ENCODE measurements at places on chromosomes 4 and X.
A peak's percentile ranks its signal among the peaks of the same experiment; 100 is the strongest.

DNA sequence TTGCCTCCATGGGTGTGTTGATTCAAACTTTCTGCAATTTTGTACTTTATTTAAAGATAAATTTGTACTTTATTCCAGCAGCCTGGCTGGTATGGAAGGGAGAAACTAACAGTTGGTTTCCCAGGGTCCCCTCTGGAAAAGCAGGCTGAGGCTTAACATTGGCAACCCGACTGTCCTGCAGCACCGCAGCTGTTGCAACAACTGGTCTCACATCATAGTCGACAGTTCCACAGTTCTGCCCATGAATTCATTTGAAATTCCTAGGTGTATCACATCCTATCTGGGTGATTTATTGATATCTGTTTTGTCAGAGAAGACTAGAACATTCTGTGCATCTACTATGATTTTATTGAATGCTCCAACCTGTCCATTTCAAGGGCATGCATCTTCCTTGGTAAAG is 98.8 kb upstream of the GATB start:
- no peak for DNase-seq

DNA sequence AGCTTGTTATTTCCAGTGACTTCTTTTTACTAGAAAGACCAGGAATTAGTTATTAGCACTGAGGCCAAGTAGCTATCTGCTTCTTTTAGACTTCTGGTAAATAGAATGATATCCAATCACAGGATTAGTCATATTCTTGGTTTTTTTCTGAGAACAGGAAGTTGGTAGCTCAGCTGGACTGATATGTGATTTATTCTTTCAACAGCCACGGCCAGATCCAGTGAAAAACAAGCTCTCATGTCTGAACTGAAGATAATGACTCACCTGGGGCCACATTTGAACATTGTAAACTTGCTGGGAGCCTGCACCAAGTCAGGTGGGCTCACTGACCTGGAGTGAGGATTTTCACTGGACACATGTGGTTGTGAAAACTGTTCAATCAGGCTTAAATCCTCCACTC is 48.6 kb downstream of the PDGFRA start:
- no peak for DNase-seq

- DNase-seq: peak; percentile 29
Measured at GRCh38 chr4:119626420-119626819, 2.2 kb downstream of the PDE5A start.

- DNase-seq: no peak
Measured at GRCh38 chrX:47145395-47146120, 537 bp downstream of the RBM10 start.

- no peak for DNase-seq
Measured at GRCh38 chr4:55127521-55127920, 2.1 kb upstream of the KDR start.

DNA sequence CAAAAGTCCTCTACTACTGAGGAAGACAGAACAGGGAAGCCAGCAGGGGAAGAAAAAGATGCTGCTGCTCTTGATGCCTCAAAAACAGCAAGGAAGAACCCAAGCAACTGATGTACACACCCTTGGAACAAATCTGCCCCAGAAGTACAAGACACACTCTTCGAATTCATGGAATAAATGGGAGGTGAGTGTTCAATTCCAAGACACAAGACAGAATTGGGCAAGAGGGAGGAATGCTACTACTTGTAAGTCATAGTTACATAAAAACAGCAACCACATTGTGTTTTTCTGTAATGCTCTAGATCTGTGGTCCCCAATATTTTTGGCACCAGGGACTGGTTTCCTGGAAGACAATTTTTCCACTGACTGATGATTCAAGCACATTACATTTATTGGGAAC is 58.0 kb upstream of the H2AZ1 start:
- no peak for DNase-seq

GRCh38 chr4:40378619-40379018 is 43.5 kb downstream of the CHRNA9 start:
- no peak for DNase-seq

- no peak for DNase-seq
Measured at GRCh38 chrX:2693113-2694002, 2.3 kb downstream of the CD99 start.

DNA sequence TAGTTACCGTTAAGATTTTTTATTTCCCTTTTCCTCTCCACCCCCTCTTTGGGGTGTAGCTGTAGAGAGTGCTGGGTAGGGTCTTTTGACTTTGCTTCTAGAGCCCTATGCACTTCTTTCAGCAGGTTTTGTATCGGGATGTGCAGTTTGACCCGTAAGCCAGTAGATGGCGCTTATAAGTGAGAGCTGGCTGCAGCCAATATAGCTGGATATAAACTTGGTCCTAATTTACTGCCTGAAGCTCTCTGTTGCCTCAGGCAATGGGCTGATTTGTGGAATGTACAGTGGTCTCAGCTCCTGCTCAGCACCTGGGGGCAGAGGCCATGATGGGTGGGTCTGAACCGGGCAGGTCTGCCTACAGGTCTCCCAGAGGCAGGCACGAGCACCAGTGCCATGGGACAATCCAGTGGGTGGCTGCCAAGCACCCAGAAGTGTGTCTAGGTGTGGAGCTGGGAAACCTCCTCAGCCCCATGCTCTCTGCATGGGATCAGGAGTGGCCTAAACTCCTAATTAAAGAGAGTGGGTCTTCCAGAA is 146.5 kb downstream of the SPANXN1 start:
- no peak for DNase-seq

DNA sequence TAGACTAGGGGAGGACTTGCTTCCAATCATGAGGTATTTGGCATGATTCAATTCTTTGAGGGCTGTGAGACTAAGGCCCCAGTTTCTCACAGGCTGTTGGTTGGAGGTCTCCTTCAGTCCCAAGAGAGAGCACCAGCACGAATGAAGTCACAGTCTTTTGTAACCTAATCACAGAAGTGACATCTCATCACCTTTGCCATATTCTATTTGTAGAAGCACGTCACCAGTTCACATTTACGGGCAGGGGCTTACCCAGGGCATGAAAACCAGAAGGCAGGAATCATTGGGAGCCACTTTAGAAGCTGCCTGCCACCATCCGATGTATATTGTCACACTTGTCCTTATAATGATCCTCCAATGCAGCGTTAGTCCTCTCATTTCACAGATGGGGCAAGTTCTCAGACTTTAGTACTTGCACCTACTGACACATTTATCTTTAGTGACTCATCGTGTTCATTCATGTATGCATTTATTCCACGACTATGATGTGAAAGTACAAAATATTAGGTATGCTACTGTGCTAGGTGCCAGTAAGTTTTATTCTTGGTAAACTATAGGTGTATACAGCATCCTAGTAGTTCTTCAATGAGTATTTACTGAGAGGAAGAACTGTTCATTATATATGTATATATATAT is 163.8 kb upstream of the PGRMC2 start:
- no peak for DNase-seq

GRCh38 chr4:55485821-55486220 is 60.9 kb downstream of the CLOCK start:
- DNase-seq: no peak

- DNase-seq: no peak
Measured at GRCh38 chr4:26133840-26134239, 187.0 kb upstream of the RBPJ start.

GRCh38 chr4:76791479-76791878 is 106.5 kb downstream of the SOWAHB start:
- no peak for DNase-seq

DNA sequence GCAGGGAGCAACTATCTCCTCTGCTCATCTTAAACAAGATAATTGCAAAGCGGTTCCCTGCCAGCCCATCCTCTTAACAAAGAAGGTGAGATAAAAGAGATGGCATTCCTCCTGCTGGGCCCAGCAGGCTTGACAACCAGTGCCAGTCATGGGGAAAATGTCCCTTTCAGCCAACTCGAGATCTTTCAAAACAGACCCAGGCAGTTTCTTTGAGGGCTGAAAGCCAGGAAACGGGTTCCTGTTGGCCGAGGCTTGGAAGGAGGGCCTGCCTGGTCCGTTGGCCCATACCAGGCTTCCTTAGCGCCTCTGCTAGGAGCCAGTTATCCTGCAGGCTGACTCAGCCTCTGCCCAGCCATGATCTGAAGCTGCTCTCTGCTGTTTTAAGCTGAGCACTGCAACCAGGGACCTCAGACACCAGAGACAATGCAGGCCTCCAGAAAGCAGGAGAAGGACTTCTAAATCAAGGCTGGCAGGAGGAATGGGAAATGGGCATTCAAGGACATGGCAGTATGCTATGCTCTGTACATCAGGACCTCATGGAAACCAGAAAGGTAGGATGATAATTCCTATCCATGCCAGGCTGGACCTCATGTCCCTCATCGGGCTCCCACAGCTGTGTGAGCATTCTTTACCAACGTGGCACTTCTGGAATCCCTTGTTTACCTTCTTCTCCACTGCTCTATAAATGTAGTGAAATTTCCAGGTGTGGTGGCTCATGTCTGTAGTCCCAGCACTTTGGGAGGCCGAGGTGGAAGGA is 42.4 kb upstream of the SLC2A9 start:
- DNase-seq: peak; percentile 84

GRCh38 chrX:129577473-129577872 is 37.4 kb downstream of the OCRL start:
- no peak for DNase-seq

DNA sequence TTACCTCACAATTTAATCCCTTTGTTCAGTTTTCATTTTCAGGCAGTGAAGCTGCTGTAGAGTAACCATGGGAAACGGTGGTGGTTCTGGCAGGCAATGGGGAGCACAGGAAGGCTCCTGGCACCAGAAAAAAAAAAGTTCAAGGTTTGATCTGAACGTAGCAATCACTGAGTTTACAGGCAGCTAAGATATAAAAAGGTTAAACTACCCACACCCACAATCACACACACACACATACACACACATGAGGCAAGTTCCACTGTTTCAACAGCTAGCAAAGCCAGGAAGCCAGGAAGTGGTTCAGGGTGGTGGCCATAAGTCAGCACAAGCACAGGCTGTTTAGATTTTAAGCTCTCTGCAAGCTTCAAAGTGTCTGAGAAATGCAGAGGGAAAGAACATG is at the start of gene SULT1B1:
TSS of gene SULT1B1 (minus strand) at position 166 of the 400 bp plus-strand sequence. CDS start 5,403 bp downstream, outside the sequence.
- DNase-seq: no peak

- DNase-seq: no peak
Measured at GRCh38 chr4:14008494-14008893, 381.0 kb upstream of the BOD1L1 start.

All from kidney (tissue), 22 donors.